ENCODE measurements at places on chromosomes 5 and 9.

DNA sequence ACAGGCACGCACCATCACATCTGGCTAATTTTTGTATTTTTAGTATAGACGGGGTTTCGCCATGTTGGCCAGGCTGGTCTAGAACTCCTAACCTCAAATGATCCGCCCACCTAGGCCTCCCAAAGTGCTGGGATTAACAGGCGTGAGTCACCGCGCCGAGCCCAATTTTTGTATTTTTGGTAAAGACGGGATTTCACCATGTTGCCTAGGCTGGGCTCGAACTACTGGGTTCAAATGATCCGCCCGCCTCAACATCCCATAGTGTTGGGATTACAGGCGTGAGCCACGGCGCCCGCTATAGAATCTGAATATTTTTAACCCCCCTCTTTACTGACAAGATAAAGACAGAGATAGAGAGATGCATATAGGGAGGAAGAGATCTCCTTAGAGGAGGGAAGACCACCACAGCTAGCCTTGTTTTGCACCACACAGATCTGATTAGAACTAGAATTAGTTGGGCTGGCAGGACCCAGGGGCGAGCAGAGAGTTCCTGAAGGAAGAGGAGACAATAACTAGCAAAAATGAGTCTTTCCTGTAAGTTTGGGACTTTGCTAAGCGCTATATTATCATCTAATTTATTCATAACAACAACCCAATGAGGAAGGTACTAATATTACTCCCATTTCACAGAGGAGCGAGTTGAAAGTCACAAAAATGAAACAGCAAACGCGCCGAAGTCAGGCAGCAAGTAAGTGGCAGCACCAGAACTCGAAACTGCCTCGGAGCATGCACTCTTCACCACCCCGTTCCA, 1.5 kb upstream of the ANKHD1 start:
- peak; percentile 23 for DNase-seq

- DNase-seq = no peak
These were observed 356.7 kb downstream of the NDUFS4 start for GRCh38 chr5:53917095-53917494.

DNA sequence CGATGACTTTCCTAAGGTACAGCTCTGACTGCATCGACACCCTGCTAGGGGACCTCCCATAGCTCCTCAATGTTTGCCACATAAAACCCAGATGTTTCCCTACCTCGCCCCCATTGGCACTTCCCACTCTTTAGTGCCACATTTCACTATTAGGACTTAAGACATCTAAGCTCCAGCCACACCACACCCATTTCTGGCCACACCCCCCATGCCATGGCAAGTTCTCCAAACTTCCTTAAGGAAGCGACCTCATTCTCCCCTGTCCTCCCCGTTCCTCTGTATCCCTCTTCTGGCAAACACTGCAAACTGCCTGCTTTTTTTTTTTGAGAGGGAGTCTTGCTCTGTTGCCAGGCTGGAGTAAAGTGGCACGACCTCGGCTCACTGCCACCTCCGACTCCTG, 62.9 kb downstream of the USP20 start:
- peak; percentile 44 for DNase-seq

DNA sequence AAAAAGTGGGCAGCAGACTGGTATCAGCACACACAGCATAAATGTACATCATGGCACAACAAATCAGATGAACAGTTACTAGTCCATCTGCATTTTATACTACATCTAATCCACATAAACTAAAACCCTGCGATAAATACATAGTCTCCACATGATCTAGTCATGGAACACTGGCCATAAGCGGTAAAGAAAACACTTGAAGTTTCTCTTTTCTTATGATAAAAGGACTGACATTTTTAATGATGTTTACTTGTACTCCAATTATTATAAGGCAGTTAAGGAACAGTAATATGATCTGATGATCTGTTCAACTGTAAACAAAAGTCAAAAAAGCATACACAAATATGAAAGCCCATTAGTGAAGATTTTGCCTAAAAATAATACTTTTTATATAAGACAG, 112.5 kb downstream of the MPDZ start:
- DNase-seq = no peak

DNA sequence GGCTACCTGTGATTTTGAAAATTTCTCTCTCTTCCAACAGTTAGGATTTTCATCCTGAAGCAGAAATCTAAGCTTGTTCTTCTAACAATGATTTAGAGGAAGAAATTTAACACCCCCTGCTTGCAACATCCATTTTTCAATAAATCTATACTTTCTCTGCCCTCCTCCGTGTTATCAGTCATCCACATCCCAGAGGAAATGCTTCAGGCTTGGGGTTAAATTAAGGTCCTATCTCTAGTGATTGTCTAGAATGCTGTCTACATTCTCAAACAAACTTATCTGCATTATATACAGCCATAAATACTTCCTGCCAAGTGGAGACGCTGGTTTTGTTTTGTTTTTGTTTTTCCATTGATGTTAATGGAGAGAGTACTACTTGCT, 371.0 kb downstream of the CSNK1G3 start:
- no peak for DNase-seq

GRCh38 chr5:171419688-171420430, 412 bp downstream of the FGF18 start:
- peak; percentile 23 for DNase-seq

DNA sequence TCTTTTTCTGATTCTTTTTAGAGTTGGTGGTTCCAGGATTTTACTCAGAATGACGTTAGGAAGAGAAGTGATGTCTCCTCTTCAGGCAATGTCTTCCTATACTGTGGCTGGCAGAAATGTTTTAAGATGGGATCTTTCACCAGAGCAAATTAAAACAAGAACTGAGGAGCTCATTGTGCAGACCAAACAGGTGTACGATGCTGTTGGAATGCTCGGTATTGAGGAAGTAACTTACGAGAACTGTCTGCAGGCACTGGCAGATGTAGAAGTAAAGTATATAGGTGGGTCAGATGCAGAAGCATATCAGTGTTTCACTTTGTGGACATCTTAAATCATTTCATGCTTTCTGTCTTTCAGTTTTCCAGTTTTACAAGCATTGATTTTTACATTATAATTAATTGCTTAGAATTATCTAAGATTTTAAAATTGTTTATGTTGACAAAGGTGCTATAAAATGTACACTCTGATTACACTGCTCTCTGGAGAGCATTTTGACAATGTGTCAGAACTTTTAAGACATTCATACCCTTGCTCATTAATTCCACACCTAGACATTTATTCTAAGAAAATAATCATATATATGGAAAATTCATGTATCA, 36.6 kb downstream of the NLN start:
- DNase-seq = no peak

DNA sequence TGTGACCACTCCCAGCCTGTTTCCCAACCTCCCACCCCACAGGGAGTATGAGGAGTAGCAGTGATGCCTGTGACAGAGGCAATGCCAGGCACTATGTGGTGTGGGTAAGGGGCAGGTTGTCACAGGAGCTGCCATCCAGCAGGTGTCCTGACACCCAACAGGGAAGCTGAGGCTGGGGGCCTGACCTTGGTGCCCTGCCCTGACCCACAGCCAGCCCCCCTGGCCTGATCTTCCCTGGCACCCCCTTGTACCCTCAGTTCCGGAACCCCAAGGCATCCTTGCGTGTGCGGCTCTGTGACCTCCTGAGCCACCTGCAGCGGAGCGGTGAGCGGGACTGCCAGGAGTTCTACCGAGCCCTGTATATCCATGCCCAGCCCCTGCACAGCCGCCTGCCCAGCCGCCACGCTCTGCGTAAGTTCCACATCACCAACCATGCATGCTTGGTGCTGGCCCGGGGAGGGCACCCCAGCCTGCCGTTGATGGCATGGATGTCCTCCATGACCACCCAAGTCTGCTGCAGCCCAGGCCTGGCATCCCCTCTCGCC, 14.4 kb downstream of the CARD19 start:
- no peak for DNase-seq

DNA sequence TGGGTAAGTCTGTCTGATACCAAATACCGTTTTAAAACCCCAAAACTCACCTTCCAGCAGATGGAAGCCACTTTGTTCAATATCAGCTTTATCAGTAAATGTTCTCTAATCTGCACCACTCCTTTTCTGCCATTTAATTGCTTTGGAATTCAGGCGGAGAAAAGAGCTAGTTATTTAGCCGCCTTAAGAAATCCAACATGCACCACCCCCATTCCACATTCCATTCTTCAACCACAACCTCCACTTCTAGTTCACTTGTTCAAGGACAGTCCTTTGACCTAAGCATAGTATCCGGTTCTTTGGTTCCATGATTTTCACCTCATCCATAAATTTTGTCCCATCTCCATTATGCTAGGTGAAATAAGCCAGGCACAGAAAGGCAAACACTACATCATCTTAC, 240.1 kb downstream of the DNAH5 start:
- DNase-seq = no peak

- no peak for DNase-seq
These were observed 185.8 kb downstream of the CDK5RAP2 start for GRCh38 chr9:120394058-120394669.

DNA sequence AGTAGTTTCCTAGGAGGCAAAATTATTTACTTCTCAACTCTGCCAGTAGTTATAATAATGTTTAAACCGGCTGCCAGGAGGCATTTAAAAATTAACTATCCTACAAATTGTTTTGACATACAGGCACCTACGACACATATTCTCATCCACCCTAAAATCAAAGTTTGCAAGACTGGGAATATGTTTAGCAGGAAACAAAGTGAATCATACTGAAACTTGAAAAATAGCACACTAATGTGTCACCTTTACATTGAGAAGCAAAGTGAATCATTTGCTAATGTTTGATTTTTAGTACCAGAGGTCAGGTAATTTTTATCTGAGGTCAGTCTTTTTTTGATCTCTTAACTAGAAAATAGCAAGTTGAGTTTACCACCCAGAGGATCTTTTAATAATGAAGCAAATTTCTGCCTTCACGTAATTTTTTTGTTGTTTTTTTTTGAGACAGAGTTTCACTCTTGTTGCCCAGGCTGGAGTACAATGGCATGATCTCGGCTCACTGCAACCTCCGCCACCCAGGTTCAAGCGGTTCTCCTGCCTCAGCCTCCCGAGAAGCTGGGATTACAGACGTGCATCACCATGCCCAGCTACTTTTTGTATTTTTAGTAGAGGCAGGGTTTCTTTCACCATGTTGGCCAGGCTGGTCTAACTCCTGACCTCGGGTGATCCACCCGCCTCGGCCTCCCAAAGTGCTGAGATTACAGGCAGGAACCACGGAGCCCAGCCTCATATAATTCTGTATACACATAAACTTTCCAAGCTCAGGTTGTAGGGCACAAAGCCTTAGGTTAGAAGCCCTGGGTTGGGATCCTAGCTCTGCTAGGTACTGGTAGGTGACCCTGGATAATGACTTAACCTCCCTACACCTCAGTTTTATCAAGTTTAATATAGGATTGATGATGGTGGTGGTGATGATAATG, 124.3 kb downstream of the UGCG start:
- DNase-seq = peak; percentile 8

DNA sequence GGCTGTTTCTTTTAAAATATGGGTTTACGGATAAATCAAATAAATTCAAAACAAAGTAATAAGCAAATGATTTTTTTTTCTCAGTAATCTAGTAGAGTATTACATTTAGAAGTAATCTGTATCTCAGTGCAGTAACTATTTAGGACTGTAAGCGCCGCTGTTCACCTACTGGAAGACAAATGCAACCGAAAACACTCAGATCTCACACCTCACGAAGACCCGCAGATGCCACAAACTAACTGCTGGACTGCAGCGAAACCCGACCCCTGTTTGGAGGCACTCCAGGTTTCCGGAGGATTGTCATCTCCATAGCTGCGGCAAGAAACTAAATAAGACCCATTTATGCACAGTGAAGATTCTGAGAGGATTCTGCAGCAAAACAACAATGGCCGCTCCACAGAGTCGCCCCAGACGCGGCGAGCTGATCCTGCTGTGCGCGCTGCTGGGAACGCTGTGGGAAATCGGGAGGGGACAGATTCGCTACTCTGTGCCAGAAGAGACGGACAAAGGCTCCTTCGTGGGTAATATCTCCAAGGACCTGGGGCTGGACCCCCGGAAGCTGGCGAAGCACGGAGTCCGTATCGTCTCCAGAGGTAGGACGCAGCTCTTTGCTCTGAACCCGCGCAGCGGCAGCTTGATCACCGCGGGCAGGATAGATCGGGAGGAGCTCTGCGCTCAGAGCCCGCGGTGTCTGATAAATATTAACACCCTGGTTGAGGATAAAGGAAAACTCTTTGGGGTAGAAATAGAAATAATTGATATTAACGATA, at the start of gene PCDHGA8:
Gene PCDHGA8, plus strand, starts transcription at position 205 of the 770 bp plus-strand sequence. Its CDS starts 181 bp downstream, at position 386.
- DNase-seq = no peak

GRCh38 chr9:35811381-35812024, 559 bp downstream of the SPAG8 start:
- no peak for DNase-seq

- no peak for DNase-seq
These were observed 5.5 kb downstream of the MVB12B start for GRCh38 chr9:126331964-126332748.

DNA sequence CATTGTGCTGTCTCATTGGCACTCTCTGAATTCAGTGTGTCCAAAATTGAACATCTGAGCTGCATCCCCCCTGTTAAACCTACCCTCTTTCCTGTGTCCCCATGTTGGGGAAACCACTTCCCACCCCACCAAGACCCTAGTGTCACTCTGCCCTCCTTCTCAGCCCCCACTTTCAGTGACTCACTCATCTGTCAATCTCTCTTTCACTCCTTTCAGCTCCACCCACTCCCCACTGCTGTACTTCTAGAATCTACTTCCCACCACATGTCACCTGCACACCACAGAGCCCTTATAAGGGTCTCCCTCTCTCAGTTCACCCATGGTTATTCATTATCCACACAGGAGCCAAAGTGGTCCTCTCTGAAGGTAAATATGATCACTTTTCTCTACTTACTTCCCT, 5.8 kb upstream of the SPOCK1 start:
- DNase-seq = no peak

- no peak for DNase-seq
These were observed 92.5 kb downstream of the MTX3 start for GRCh38 chr5:79898611-79899010.

- DNase-seq = peak; percentile 84
These were observed 2.2 kb downstream of the PCDH1 start for GRCh38 chr5:141875795-141876627.

GRCh38 chr5:252546-252945, 18.9 kb upstream of the PDCD6 start:
- DNase-seq = no peak

- DNase-seq = no peak
These were observed 24.7 kb downstream of the TPPP start for GRCh38 chr5:668283-668995.

DNA sequence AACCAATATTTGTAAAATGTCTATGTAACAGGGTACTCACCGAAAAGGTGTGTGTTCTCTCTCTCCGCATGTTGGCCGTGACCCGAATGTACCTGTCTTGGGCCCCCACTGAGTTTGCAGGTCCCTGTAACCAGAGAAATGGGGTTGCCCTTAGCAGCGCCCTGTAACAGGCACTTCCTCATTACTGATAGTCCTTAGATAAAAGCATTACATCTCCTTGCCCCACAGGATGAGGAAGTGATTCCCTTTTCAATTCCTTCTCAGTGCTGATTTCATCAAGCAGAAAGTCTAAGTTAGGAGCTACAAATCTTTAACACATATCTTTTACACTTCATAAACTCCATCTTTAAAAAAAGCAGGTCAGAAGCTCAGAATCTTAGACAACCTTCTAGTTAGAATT, 15.2 kb upstream of the HMHB1 start:
- no peak for DNase-seq
